ENCODE measurements at places on chromosomes 16 and 17.

GRCh38 chr17:45895969-45896785 is 1.8 kb downstream of the MAPT start:
- no peak for DNase-seq

GRCh38 chr17:13508896-13509295 is 92.8 kb downstream of the HS3ST3A1 start:
- no peak for DNase-seq

DNA sequence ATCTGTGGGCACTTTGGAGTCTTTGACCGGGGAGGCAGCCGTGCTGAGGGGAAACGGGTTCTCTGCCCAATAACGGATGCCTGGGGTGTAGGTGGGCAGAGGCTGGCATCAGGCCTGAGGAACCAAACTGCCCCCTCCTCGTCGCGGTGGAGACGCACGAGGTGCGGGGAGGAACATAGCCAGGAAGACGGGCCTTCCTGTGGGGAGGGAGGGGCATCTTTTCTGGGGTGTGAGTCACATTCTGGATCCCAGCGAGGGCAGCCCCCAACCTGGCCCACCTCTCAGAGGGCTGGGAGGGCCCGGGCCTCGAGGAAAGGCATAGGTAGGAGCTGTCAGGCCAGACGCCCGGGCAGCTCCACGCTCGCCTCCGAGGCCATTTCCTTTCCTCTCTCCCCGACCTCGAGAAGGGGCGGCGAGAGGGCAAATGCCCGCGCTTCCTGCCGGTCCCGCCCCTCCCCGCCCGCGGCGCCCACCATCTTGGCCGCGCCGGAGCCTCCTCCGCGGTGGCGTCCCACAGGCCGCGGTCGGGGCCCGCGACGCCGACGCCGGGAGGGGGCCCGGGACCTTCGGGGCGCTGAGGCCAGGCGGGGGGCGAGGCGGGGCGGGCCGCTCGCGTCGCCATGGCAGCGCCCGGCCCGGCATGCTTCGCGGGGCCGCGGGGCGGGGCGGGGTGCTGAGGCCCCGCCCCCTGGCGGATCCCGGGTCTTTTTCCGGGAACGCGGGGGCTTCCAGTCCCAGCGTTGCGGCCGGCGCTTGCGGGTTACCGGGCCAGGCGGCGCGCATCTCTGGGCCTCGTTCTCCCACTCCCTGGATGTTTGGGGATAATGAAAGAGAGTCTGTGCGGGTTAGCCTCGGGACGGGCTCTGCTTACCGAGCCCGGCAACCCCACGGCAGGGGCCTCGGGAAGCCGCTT is 13.2 kb downstream of the RAI1 start:
- DNase-seq = no peak

GRCh38 chr16:56042416-56042815 is 148.9 kb upstream of the GNAO1 start:
- DNase-seq = no peak

- no peak for DNase-seq
These were observed at the start of gene CTCF for GRCh38 chr16:67562526-67562917. TSS of gene CTCF (plus strand) at chr16:67562526. CDS start at chr16:67610833, 48,307 bp downstream.

DNA sequence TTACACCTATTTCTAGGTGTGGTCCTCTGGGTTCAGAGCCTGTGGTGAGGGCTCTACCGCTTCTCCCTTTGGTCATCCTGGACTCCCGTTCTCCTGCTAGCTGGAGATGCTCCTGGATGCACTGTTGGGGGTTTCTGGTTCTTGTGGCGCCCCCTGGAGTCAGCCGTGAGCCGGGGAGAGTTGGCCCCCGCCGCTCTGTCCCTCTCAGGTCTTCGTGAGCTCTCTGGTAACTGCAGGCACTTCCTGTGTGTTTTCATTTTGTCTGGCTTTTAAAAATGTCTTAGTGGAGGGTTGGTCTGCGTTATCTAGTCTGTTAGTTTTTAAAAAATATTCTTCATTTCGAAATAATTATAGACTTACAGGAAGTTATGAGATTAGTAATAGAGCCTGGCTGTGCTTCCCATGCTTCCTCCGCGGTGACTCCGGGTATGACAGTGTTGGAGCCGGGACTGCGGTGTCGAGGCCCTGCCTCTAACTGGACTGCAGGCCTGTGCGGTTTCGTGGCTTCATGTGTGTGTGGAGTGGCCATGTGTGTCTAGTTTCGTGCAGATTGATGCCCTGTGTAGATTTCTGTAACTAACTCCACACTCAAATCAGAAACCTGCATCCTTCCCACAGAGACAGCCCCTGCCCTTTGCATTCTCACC is 78.0 kb upstream of the ZNF750 start:
- no peak for DNase-seq

DNA sequence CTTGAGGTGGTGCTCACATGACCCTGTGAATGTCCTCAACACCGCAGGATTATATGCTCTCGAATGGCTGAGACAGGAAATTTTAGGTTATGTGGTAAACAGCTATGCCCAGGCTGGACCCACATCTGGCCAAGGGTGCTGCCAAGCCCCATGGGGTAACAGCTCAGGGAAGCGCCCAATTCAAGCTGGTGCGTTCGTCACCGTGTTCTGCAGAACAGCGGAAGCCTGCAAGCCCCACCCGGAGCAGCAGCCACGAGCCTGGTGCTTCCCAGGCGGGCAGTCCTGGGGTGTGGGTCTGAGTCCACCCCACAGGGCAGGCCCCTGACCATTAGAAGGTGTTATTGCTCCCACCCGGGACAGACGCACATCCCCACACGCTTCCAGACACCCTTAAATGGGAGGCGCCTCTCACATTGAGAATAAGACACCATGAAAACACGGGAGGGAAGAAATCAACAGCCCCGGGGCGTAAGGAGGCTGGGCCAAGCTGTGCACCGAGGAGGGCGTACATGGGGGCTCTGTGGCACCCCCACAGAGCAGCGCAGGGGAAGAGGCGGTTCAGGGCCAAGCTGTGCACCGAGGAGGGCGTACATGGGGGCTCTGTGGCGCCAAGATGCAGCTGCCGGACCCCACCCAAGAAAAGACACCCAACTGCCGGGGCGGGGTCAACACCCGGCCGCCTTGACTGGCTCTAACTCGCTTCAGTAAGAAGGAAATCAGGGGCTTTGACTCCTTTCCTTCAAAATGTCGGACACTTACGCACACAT is 2.9 kb upstream of the CYBA start:
- DNase-seq = no peak

- DNase-seq = no peak
These were observed 276.7 kb upstream of the DYNLRB2 start for GRCh38 chr16:80263848-80264694.

- DNase-seq = no peak
These were observed 55.9 kb upstream of the PLCG2 start for GRCh38 chr16:81723098-81723723.

DNA sequence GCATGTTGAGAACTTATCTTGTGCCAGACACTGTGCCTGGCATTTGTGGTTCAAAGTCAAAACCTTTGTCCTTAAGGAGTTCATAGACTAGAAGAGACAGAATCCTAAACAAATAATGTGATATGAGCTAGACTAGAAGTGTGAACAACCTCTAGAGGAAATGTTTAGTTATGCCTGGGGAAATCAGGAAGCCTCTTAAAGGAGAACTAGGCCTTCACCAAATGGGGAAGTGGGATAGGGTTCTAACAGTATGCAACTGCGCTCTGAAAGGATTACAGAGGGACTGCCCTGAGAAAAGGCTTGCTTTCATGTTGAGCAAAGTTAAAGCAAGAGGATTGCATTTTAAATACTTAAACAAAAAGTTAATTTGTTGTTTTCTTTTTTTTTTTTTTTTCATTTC is 4.9 kb downstream of the RUNDC1 start:
- no peak for DNase-seq

GRCh38 chr17:57855391-57856035 is 5.7 kb upstream of the MRPS23 start:
- DNase-seq = no peak

DNA sequence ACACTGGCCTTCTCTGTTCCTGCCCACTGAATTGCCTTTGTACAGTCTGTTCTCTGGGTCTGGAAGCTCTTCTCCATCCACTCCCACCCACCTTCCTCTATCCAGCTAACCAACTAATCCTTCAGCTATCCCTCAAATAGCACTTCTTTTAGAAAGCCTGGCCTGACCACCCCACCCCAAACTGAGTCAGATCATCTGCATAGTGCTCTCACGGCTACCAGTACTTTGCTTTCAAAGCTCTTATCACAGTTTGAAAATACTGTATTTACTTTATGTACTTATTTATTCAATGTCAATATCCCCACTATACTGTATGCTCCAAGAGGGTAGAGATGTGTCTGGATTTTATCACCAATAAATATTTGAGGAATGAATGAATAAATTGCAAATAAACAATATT is 4.5 kb upstream of the CLDN7 start:
- no peak for DNase-seq

DNA sequence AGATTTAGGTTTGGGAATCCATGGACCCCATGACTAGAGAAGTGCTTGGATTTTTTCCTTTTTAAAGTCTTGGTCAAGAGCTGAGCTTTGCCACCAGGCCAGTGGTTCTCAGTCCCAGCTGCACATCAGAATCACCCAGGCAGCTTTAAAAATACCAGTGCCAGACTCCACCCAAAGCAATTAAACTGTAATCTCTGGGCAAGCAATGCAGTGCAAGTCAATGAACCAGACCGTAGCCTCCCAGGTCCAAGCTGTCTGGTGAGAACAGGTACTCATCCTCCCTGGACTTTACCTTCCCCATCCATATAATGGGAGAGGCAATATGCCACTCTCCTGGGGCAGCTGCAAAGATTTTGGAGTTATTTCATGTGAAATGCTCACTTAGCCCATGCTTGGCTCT is 223.1 kb upstream of the CDH5 start:
- DNase-seq = no peak

DNA sequence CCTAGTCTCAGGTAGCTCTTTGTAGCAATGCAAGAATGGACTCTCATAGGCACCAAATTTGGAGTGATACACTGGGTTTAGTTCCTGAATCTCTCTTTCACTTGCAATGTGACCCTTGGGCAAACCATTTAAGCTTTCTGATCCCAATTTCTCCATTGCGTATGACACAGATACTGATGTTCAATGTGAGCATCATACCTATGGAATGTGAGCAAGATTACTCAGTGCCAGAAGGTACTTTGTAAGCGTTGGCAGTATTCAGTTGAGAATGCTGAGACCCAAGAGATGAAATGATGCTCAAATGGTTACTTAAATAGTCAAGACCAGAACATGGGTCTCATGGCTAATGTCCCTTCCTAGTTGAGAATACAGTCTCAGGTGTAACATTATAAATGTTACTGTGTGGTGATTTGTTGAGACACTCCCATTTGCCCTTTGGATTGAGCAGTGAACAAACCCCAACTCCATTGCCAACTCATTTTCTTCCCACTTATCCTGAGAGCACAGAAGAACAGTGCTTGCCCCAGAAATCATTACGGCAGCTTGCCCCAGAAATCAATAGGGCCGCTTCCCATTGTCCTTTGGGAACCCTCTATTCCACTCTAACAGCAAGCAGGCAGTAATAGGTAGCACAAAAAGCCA is 134.1 kb downstream of the SOX9 start:
- DNase-seq = no peak

DNA sequence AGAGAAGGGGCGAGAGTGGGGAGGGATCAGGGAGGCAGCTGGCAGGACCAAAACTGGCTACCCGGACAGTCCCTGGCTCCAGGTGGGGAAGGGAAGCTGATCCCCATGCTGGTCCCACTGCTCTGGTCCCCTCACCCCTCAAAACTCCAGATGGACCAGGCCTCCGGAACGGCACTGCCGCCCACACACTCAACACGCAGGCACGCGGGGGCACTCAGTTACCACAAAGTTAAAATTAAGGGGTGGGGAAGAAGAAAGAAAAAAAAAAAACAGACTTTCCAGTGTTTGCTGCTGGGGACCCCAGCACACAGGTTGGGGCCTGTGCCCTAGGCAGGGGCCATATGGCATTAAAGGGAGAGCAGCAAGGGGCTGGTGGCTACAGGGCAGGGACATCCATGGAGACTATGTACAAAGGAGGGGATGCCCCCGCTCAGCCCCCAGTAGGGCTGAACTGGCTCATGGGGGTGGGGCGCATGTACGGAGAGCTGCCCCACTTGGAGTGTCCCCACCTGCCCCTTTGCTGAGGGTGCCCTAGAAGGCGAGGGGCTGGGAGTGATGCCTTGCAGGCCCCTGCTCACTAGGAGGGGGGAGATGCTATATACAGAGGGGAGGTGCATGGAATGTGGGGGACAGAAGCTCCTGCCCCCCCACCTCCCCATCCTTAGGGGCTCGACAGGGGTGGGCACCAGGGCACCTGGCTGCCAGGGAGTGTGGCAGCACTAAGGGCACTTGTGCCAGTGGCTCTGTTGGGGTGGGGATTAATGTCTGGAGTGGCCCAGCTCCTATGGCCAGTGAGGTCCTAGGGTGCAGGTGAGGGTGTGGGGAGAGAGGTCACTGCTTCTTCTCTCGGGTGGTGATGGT is 5.6 kb downstream of the TP53I13 start:
- DNase-seq = no peak

DNA sequence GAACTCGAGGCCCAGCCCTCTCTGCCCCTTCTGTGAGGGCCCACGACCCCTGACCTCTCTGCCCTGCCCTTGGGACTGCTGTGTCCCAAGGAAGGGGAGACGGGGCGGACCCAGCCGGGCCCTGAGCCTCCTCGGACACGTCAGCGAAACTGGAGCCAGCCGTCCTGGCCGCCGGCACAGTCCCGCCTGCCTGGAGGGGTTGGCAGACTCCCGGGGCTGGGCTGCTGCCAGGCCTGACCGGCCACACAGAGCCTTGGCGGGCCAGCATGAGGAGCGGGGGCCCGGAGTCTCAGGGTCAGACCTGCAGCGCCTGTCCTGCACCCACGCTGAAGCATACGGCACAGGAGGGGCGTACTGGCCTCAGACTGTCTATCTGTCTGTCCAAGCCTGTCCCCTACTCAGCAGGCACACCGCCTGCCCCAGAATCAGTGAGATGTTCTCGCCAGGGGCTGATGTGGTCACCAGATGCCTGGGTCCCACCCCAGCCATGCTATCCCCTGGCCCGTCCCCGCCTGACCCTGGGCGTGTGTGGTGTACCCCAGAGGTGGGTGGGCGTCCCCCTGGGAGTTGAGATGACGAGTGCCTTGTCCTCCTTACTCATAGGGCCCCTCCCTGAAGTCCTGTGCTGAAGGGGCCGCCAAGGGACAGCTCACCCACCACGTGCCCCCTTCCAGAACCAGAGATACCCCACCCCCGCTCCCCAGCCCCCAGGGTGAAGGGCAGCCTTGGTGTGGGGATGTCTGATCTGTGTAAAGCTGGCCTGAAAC is 4.7 kb downstream of the VASN start:
- DNase-seq = no peak

GRCh38 chr17:30304778-30305177 is 13.0 kb upstream of the BLMH start:
- DNase-seq = no peak

DNA sequence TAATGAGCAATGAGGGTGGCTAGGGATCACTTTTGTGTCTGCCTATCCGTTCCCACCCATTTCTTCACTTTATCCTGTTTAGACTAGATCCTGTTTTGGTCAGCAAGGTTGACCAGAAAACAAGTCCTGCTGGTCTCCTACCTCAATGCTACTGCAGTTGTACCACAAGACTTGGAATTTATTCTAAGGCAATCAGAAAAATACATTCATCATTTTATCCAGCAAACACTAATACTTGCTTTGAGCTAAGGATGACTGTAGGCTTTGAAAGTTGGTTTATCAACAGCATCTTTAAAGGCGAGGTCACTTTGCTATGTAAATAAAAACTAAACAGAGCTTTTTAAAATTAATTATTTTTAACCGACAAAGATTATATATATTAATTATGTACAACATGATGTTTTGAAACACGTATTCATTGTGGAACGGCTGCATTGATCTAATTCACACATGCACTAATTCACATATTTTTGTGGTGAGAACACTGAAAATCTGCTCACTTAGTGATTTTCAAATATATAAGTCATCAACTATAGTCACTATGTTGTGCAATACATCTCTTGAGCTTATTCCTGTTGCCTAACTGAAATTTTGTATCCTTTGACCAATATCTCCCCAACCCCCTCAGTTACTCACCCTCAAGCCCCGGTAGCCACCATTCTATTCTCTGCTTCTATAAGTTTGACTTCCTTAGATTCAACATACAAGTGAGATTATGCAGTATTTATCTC is 125.9 kb upstream of the HS3ST3A1 start:
- DNase-seq = no peak

All from kidney epithelial cell (primary cell).